ENCODE measurements at places on chromosomes 11 and 22.

- no peak for DNase-seq
Measured at GRCh38 chr11:45061641-45062040, 84.8 kb upstream of the PRDM11 start.

DNA sequence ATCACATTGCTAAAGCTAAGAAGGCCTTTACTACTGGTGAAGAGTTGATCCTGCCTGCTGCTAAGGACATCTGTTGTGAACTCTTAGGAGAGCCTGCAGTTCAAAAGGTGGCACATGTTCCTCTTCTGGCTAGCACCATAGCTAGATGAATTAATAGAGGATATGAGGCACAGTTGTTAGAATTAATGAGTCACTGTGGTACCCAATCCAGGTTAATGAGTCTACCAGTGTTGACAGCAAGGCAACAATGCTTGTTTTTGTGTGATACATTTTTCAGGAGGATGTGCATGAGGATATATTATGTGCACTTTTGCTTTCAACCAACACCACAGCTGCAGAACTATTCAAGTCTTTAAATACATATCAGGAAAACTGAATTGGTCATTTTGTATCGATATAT, 12.0 kb downstream of the C11orf58 start:
- no peak for DNase-seq

- no peak for DNase-seq
Measured at GRCh38 chr11:59283311-59283710, 70.6 kb upstream of the MPEG1 start.

DNA sequence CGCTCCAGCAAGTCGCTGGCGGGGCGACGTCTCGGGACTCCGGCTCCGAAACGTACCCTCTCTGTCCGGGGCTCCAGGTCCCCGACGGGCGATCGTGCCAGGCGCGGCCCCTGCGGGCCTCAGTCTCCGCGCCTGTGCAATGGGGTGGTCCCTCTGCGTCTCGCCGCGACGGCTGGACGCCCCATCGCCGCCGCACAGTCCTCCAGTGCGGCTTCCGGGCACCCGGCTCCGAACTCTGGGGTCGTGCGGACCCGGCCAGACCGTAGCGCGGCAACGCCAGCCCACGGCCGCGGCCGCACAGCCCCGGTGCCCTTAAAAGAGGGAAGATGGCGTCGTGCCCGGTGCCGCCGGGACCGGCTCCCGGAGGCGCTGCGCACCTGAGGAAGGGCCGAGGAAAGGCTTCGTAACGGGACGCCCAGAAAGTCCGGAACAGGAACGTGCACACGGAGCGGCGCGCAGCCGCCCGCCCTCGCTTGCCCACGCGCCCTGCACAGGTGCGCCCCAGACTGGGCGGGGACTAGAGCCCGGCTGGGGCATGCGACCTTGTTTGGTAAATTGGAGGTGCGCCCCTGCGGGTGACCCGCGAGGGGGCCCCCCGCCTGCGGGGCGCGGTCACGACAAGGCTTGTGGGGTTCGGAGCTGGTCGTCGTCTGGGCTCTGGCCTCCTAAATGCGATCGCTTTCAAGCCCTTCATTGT, 525 bp downstream of the BIK start:
- peak; percentile 52 for DNase-seq

- no peak for DNase-seq
Measured at GRCh38 chr11:76388408-76388807, 7.3 kb downstream of the GVQW3 start.

DNA sequence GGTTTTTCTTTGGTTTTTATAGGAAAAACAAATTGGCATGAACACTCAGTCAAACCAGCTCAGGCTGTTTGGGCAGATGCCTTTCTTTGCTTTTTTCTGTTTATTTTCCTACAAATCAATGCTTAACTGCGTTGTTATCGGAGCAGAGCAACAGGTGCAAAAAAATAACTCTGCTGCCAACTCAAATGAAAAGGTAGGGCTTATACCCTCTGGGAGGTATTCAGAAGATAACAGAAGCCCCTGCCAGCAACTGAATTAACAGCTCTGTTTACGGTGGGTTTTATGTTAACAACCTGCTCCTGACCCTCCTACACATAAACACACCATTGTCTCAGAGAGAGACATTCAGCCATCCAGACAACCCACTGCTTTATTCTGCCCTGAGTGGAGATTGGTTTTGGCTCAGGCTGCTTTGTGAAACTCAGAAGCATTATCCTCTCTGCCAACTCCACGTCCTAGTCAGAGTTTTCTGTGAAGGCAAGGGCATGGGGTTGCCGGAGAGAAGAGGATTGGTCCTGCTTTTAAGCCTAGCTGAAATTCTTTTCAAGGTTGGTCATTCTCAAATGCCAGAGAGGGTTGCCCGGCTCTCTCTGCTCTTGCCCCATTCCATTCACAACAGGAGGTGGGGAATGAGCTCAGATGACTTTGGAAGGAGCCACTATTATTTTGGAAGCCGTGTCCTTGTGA, 11.4 kb downstream of the EHF start:
- DNase-seq: no peak

DNA sequence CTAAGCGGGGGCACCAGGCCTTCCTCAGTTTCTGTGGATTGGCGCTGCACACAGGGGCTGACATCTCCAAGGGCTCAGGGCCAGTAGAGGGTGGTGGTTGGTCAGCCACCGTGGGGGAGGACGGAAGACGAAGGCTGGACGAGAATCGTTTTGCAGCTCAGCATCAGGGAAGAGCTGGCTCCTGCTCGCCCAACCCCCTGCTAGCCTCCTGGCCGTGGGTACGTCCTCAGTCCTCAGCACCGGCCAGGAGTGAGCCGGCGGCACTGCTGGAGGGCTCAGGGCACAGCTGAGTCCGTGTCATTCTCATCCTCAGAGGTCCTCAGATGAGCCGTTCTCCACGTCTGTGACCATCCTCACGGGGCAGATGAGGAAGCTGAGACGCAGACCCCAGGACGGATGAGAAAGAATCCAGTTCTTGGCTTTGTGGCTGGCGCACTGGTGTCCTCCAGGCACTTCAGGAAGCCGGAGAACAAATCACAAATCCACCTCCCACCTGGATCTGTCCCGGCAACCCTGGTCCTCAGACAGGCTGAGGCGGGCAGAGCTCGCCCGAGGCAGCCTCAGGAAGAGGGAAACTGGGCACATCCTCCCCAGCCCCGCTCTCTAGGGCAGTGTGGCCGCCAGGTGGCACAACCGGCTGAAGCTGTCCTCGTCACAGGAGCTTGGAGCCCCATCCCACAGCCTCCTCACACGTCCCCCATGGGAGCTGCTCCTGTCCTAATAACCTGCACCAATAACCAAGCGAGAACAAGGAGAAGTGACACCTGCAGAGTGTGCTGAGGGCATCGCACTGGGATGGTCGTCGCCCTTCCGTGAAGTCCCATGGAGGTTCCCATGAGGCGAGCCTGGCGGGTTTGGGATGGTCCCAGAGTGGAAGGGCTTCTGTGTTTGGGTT, 393.7 kb downstream of the BRD1 start:
- no peak for DNase-seq

DNA sequence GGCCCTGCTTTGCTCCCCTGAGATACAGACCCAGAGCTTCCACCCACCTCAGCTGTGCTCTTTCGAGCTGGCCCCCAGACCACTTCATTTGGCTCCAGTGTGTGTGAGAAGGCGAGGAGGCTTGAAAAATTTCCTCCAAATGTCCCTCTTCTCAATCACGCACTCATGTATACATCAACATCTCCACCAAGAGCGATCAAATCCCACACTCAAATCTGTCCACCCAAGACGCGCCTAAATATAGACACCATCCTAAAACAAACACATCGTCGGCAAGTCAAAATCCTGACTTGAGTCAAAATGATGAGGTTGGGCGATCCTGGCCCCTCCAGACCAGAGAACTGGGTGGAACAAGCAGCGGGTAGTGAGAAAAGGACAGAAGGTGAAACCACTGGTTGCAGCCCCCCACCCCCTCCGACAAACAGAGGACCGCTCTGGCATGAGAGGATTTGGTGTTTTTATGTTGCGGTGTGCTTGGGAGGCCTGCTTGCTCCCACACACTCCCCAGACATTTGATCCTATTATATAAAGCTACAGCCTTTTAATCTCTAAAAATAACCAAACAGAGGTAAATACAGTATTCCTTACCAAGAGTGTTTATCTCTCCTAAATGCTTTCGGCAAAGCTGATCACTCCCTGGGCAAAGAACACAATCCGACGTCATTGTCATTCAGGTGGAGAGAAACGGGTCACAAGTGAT, 10.2 kb downstream of the MN1 start:
- DNase-seq: no peak

DNA sequence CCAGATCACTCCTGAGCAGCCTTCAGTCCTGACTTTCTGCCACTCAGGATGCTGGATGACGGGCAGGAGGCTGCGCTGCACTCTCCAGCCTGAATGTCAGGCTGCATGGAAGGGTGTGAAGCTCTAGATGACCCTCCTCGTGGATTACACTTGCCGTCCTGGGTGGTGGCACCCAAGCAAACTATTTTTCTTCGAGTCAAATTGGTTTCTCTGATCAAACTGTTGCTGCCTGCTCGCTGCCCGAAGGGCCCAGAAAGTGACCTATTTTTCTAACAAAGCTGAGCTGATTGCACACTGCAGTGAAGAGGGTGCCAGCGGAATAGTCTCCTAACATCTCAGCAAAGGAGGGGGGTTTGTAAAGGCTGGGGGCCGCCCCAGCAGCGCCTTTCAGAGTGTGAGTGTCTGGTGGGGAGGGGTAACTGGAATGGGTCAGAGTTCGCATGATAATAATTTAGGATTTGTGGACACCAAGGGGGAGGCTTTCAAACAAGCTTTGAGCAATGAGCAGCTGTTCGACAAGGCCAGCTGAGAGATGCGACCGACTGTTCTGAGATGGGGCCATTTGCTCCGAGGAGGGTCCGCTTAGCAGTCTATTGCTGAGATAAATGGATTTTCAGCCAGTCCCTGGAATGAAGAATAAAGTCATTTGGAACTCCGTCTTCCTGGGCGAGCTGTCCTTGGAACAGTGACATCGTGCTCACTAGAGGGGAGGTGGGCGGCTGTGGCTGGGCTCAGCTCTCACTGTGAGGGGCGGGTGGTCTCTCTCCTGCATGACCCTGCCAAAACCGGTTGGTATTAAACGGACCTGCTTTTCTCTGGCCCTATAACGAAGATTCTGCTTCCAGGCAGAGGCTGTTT, 537.6 kb downstream of the BRD1 start:
- no peak for DNase-seq

GRCh38 chr11:95682552-95682951, 107.0 kb downstream of the FAM76B start:
- no peak for DNase-seq

GRCh38 chr22:46869831-46870441, 107.5 kb downstream of the TBC1D22A start:
- DNase-seq: no peak

DNA sequence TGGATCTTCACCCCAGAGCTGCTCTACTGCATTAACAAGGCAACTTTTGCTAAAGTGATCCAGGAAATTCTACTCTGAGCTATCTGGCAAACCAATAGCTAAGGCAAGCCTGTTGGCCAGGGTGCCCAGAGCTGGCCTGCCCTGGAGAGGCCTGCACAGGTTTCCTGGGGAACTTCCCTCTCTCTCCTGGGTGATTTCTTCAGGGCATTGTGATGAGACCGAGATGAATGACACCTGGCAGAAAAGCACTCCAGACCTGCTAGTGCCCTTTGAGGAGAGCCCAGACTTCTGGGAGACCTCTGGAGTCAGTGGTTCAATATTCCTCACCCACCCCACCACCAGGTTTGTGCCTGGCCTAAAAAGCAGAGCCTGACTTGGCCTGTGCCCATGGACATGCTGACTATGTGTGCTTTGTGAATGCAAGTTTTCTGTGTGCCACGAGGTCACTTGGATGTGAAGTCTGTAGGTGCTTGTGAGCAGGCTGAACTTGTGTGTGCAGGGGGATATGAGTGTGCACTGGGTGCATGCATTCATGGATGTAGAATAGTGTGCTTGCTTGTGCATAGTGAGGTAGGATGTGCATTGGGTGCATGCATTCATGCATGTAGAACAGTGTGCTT, 4.4 kb upstream of the APLNR start:
- no peak for DNase-seq

DNA sequence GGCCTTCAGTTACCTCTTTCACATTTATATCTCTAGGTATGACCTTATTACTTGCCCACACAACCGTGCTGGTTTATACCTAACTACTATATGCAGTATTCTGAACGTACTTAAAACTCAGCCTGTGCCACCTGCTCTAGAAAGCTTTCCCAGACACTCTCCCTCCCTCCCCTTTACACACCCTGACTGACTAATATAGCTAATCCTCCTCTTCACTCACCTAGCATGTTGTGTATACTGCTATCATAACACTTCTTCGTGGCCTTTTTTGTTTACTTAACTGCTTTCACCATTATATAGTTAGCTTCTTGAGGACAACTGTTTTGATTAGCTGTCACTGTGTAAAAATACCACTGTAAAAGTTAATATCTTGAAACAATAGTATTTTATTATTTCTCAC, 23.5 kb downstream of the RNF214 start:
- DNase-seq: no peak

DNA sequence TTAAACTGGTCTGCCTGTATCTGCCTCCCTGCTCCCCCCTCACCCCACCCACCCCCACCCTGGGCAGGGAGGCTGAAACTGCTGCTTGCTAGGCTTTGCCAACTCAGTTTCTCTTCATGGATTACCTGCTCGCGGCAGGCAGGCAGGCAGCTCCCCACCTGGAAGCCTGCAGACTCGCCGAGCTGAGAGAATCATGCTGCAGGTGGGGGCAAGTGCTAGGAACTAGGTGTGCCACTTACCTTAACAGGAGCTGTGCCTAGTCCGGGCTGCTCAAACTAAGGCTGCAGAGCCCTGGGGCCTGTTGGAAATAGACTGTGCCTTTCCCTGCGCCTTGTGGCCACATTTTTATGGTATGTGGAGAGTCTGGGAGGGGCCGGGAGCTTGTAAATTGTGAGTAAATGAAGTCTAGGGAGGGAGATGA, 30.3 kb downstream of the MARK2 start:
- no peak for DNase-seq

DNA sequence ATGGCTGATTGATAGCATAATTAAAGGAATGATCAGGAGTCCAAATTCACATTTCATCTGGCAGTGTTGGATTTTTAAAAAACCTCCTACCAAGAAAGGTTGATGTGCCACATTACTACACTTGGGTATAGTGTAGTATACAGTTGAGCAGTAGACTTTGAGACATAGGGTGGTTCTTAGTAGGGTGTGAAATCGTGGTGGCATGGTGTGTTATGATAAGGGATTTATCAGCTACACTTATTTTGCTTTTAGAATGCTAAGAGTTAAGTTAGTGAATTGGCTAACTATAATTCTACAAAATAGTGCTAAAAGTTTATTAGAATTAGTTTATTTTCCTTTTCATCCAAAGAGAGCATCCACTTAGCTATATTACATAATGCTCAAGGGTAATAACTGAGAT, 13.1 kb downstream of the TBCEL start:
- DNase-seq: no peak

- no peak for DNase-seq
Measured at GRCh38 chr11:58043379-58043778, 12.6 kb downstream of the OR6Q1 start.

GRCh38 chr11:67116758-67117105, 2.3 kb upstream of the KDM2A start:
- no peak for DNase-seq

GRCh38 chr11:11532574-11532973, 89.2 kb downstream of the GALNT18 start:
- no peak for DNase-seq
